Stimulated activated CD4-positive, alpha-beta T cell treated with anti-CD3 and anti-CD28 coated beads, TNF-alpha, amount 100 ng/mL, for 48 hours (primary cell): ENCODE measurements at places on chromosomes 3 and 15.

GRCh38 chr15:89002830-89003229 is 85.4 kb upstream of the ABHD2 start:
- no peak for DNase-seq

DNA sequence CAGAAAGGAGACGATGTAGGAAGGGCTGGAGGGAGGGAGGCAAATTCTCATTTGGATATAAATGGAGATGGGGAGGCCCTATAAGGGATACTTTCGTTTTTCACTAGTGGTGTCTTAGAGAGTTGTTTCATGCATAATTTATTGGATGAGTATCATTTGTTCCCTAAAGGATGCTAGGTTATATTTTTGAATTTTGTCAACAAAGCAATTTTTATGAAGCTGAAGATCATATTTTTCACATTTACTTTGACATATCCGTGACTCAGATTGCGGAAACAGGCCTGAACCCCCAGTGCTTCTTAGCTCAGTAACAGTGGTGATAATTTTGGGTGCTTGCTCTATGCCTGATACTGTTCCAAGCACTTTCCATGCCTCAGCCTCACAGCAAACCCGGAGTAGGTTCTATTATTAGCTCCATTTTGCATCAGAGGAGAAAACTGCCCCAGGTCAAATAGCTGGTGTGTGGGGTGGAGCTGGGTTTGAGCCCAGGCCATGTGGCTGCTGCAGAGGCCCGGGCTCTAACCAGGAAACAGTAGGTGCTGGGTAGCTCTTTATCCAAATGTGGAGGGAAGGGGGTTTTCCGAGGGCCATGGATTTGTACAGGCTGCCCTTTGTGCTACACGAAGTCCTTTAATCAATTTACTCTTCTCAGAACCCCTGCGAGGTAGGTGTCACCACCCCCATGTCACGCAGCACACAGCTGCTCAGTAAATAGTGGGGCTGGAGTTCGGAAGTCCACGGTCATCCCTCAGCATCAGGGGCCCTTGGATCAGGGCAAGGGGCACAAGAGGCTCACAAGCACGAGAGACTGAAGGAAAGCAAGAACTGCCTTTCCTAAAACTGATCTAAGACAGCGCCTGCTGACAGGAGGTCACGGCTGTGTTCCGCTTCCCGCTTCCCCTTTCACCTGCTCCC is 99.1 kb downstream of the SLC49A4 start:
- no peak for DNase-seq

DNA sequence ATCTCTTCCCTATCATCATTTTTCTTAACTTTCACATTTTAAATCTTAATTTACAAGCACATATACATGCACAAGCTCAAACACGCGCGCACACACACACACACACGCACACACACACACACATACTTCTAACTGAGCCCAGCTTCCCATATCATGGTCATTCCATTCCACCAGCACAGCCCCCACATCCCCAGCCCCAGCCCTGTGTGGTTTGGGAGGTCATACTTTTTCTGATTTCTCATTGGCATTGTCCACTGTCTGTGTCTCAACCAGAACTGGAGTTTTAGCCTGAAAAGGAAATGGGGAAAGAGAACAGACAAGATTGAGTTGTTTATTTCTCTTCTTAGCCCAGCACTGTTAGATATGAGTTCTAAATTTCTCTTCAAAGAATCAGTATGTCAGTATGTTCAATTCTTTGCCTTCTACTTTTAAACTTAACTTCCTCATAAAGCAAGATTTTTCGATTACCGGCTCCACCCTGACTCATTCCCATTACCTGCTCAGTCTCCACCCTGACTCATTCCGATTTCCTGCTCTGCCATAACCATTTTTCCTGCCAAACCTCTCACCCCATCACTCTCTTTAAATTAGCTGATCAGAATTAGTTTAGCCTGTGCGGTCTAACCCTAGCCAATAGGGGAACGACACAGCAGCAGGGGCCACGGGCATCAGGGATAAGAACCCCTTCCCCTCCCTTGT is 6.4 kb downstream of the IQCF1 start:
- DNase-seq: no peak

DNA sequence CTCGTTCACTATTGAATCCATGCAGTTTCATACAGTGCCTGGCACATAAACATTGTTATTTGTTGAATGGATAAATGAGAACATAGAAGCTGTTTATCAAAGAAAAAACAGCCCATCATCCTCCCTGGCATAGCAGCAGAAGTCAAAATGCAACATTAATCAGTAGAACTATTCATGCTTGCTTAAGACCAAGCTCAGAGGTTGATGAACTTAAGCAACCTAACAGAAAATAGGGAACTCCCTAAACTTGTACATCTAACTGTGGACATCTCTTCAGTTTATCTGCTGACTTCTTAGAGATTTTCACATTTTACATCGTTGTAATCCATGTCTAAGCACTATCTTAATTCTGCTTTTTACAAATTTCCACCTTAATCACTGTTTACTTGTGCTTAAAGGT is 29.2 kb downstream of the SENP8 start:
- no peak for DNase-seq

DNA sequence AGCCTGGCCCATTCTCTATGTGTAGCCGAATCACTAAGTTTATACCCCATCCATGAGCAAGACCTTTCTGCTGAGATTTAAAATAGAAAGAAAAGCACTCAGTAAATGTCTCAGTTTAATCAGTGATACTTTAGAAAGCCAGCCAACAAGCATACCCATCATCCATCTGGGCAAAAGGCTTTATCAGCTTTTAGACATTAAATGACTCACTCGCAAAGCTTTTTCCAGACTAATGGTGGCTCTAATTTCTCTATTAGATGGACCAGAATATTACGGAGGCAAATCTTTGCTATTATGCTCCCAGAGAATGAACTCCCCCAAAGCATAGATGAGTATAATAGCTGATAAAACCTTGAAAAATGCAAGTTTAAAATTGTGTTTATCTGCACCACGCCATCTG is 727.8 kb downstream of the GBE1 start:
- no peak for DNase-seq

- DNase-seq: no peak
Observed at GRCh38 chr3:1962396-1963088, 136.1 kb upstream of the CNTN4 start.

DNA sequence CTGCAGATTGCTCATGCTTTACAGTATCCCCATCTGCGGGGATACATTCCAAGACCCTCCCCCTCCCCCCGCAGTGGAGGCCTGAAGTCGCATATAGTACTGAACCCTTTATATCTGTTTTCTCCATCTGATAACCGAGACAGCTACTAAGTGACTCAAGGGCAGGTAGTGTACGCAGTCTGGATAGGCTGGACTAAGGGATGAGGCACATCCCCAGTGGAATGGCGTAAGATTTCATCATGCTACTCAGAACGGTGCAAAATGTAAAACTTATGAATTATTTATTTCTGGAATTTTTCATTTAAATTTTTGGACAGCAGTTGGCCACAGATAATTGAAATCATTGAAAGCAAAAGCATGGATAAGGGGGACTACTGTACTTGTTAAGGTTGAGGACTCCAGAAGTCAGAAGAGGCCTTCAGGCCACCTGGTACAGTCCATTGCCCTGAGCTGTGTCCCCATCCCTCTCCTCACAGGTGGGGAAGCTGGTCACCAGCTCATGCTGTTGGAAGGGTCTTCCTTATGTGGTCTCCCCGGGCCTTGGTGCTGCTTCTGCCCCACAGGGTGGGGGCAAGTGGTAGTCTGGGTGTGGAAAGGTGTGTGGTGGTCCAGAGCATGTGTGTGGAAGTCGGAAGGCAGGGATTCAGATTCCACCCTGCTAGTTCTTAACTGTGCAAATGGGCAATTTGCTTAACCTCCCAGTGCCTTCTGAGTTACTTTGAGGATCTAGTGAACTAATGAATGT is 72.0 kb downstream of the HCN4 start:
- no peak for DNase-seq

GRCh38 chr3:54296531-54296930 is 174.2 kb downstream of the CACNA2D3 start:
- no peak for DNase-seq

GRCh38 chr3:19229086-19229485 is 80.8 kb downstream of the KCNH8 start:
- DNase-seq: no peak

- no peak for DNase-seq
Observed at GRCh38 chr3:73772076-73772886, 147.5 kb upstream of the PDZRN3 start.

DNA sequence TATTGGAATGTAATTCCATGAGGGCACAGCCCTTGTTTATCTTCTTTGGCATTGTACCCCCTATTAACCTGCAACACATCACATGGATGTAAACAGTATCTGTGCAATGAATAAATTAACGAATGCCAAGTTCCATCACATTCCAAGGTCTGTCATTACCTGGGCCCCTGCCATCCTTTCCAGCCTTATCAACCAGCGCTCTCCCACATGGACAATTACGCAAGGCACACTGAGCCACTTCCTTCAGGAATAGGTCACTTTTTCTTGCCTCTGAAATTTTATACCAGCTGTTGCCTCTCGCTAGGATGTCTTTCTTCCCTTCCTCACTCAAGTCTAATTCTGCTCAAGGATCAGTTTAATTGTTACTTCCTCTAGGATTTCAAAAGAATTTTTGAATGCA is 1051.8 kb upstream of the CFAP20DC start:
- DNase-seq: no peak

- no peak for DNase-seq
Observed at GRCh38 chr3:178381555-178381954, 154.7 kb upstream of the KCNMB2 start.

- no peak for DNase-seq
Observed at GRCh38 chr3:41064526-41064925, 134.8 kb upstream of the CTNNB1 start.

DNA sequence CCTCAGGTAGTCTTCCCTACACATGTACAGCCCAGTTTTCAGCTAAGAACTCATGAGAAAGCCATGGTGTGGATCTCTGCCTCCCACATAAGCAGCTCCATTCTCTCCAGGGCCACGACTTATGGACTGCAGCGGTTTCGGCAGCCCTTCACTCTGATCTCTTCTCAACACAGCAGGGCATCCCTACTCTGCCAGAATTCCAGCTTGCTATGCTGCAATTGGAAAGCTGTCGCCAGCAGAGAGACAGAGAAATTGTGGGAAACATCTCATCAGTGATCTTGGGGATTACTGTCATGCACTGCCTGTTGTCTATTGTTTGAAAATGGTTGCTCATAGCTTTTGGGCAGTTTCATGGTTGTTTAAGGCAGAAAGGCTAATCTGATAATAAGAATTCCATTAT is 11.9 kb upstream of the BLM start:
- no peak for DNase-seq

GRCh38 chr3:42102571-42102970 is 11.4 kb downstream of the TRAK1 start:
- no peak for DNase-seq

DNA sequence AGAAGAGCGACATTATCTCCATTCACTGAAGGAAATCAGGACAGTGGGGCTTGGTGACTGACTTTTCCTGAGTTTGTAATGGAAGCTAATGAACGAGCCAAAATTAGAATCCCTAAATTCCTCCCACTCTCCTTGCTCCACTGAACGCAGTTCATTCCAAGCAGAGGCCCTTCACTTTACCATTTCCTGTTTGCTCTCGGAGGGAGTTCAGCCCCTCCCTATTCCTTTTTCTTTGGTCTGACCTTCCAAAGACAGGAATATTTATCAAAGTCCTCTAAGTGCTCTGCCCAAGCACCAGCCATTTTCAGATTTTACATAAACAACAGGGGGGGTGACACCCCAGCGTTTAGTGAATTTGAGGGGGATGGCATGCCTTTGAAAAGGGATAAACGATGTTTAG is 24.0 kb upstream of the PTPRG start:
- DNase-seq: no peak
